ENCODE measurements at places on chromosomes 4 and X.

GRCh38 chr4:188300385-188300784, 161.1 kb downstream of the TRIML1 start:
- DNase-seq = no peak

DNA sequence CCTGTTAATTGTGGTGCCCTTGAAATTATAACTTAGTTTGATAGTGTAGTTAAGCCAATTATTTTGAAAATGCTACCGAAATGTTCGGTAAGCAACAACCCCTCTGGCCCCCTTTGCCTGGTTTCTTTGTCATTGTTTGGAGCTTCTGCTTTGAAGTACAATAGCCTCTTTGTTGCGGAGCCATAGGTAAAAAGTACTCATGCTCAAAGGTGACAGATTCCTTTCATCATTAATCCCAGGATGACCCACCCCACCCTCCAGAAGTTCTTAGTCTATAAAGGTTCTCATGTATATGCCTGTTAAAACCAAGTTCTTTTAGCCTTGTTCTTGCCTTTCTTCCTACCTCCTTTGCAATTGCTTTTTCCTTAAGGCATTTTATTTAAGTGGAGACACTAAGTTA, 42.4 kb upstream of the SMARCAD1 start:
- no peak for DNase-seq

DNA sequence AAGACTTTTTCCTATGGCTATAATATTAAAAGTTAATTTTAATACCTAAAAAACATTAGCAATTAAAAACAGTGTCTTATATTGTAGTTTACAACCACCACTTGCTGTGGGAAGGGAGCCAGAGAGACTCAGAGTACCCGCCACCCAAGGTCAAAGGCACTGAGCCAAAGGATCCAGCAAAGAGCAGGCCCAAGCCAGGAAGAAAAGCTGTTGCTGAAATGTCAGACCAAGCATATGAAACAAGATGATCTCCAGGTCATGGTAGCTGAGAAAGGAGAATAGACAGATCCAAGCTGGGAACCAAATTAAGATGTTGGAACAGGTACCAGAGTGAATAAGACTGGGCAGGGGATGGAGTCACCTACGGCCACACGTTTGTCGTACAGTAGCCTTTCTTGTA, 18.8 kb upstream of the ATOH1 start:
- DNase-seq = no peak

GRCh38 chr4:182896421-182896820, 20.8 kb downstream of the DCTD start:
- no peak for DNase-seq

- no peak for DNase-seq
Observed at GRCh38 chrX:78746496-78746895, 1.0 kb upstream of the LPAR4 start.

DNA sequence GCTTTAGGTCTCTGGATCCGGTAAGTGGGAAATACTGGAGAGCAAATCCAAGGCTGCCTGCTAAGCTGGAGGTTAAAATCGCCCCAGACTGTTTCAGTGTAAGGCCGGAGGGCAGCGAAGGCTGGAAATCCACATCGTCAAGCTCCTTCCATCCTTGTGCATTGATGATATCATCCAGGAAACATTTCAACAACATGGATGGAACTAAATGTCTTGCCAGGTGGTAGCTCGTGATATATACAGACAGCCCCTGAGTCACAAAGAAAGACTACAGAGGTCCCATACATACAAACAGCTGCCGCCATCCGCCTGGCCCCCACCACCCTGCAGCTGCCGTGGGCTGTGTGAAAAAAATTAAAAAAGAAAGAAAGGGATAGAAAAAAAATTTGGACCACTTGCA, 148.9 kb upstream of the RBPJ start:
- DNase-seq = peak; percentile 56

- no peak for DNase-seq
Observed at GRCh38 chr4:128813965-128814364, 4.5 kb downstream of the JADE1 start.

DNA sequence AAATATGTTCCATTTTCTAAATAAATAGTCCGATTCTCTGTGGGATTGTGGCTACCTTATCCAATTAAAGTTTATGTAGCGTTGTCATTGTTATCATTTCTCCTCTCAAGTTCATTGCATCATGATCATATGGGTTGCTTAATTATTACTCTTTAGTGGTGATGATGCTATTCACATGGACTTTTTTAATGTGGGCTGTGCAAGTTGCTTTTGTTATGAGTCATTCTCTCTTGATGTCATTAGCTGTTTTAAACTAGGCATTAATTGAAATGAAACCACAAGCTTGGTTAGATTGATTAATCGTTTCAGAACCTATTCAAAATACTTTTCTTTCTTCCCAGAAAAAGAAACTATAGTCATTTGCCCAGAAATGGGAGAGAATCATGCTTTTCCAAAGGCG, 38.2 kb downstream of the NHS start:
- peak; percentile 78 for DNase-seq

GRCh38 chrX:121562616-121563015, 515.2 kb downstream of the GLUD2 start:
- no peak for DNase-seq

GRCh38 chr4:7227008-7227407, 34.7 kb downstream of the SORCS2 start:
- DNase-seq = no peak

- no peak for DNase-seq
Observed at GRCh38 chr4:67581913-67582312, 23.4 kb downstream of the STAP1 start.

- peak; percentile 100 for DNase-seq
Observed at GRCh38 chr4:48909697-48910096, 3.1 kb upstream of the OCIAD2 start.

DNA sequence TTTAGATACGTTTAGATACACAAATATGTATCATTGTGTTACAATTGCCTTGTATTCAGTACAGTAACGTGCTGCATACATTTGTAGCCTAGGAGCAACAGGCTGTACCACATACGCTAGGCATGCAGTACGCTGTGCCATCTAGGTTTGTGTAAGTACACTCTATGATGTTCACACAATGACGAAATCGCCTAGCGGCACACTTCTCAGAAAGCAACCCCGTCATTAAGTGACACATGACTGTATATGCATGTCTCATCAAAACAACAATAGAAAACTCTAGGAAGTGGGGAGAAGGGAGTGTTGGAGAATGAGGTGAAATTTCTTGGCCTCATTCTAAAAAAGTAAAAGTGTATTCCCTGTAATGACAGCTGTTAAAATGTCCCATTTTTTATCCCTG, 32.7 kb downstream of the CCDC149 start:
- DNase-seq = peak; percentile 64

DNA sequence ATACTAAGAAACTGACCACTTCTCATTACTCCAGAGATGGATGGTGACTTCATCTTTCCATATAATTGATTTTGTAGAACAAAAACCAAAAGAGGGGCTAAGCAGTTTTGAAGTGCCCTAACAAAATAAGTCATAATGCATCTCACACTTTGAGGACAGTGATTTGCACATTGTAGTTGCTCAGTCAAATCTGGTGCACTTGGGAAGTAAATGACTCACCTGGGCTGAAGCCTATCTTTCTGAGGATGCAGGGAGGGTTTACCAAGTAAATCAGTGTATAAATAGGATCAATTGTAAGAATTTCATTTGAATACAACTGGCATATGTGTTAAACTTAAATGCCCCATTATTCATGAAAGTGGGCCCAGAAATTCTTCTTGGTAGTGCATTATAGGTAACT, 134.2 kb downstream of the DCLK2 start:
- DNase-seq = peak; percentile 36

GRCh38 chr4:55253948-55254593, 92.0 kb upstream of the SRD5A3 start:
- no peak for DNase-seq

DNA sequence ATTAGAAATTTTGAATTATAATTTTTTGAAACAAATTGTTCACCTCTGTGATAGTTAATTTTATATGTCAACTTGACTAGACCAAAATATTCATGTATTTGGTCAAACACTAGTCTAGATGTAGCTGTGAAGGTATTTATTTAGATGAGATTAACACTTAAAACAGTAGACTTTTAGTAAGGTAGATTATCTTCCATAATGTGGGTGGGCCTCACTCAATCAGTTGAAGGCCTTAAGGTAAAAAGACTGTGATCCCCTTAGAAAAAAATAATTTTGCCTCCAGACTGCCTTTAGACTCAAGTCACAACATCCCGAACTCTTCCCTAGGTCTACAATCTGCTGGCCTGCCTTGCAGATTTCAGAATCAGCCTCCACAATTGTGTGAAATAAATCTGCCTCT, 177.3 kb upstream of the PABPC5 start:
- no peak for DNase-seq

DNA sequence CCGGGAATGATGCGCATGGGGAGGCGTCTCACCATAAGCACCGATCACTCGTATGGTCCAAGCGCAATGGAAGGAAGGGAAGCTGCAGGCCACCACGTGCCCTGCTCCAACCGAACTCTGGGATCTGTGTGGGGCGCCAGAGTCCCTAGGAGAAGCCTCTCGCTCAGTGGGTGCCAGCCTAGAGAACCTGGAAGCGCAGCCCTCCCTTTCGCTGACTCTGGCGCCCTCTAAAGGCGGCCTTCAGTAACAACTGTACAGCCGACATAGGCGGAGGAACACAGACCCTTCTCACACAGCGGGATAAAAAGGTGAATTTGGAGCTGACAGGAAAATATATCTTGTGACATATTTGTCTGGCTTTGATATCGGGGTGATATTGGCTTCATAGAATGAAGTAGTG, 76.0 kb downstream of the INTS6L start:
- peak; percentile 38 for DNase-seq

- peak; percentile 61 for DNase-seq
Observed at GRCh38 chr4:78528327-78528726, 23.2 kb upstream of the ANXA3 start.

GRCh38 chr4:100286636-100287035, 96.4 kb upstream of the DDIT4L start:
- DNase-seq = no peak

GRCh38 chr4:23750125-23750524, 139.7 kb downstream of the PPARGC1A start:
- no peak for DNase-seq

DNA sequence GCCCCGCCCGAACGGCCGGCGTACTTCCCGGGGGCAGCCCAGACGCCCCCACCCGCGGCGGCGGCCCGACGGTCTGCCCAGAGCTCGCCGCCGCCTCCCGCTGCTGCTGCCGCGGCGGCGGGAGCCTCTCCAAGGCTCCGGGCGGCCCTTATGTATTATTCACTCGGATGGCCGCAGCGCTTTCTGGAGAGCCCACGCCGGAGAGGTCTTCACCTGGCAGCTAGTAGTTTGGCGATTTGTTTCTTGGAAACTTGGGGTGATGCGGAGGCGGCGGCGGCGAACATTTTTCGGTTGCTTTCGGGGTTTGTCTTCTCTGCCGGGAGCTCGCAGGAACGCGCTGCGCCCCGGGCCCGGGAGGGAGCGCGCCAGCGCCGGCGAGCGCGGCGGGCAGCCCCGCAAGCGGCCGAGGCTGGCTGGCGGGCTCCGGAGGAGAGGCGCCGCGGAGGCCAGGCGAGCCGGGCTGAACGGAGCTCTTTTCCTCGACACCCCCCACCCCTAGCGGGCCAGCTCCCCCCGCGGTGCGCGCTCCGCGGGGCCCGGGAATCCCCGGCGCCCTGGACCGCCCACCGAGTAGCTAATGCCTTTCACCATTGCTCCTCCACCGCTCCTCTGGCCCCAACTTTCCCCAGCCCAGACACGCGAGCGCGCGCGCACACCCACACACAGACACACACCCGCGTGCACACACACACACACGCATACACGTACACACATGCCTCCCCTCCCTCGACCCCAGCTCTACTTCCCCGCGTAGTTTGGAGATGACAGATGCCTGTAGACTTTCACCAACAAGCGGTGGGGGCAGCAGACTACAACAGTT, 113.5 kb downstream of the DHX15 start:
- DNase-seq = peak; percentile 32

DNA sequence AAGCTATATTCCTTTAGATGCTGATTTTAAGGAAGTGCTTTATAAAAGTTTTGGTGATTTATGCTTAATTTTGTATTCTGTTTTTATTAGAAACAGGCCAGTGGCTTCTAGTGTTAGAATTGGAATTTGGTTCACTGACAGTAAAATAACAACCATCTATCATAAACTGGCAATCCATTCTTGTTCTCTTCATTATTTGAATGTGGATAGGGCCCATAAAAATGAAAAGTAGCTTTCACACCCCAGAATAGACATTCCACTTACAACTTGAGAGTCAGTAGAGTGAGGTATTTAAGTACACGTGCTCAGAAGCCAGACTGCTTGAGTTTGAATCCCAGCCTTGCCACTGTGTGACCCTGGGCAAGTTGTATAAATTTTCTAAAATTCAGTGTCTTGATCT, 232.4 kb upstream of the CTSO start:
- DNase-seq = no peak

GRCh38 chr4:77193511-77194102, 36.6 kb downstream of the CCNG2 start:
- no peak for DNase-seq

DNA sequence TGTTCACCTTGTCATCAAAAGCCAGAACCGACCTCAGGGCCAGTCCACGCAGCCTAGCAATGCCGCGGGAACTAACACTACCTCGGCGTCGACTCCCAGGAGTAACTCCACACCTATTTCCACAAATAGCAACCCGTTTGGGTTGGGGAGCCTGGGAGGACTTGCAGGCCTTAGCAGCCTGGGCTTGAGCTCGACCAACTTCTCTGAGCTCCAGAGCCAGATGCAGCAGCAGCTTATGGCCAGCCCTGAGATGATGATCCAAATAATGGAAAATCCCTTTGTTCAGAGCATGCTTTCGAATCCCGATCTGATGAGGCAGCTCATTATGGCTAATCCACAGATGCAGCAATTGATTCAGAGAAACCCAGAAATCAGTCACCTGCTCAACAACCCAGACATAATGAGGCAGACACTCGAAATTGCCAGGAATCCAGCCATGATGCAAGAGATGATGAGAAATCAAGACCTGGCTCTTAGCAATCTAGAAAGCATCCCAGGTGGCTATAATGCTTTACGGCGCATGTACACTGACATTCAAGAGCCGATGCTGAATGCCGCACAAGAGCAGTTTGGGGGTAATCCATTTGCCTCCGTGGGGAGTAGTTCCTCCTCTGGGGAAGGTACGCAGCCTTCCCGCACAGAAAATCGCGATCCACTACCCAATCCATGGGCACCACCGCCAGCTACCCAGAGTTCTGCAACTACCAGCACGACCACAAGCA, 898 bp downstream of the UBQLN2 start:
- DNase-seq = peak; percentile 85

GRCh38 chrX:99588936-99589335, 821.1 kb downstream of the PCDH19 start:
- no peak for DNase-seq

DNA sequence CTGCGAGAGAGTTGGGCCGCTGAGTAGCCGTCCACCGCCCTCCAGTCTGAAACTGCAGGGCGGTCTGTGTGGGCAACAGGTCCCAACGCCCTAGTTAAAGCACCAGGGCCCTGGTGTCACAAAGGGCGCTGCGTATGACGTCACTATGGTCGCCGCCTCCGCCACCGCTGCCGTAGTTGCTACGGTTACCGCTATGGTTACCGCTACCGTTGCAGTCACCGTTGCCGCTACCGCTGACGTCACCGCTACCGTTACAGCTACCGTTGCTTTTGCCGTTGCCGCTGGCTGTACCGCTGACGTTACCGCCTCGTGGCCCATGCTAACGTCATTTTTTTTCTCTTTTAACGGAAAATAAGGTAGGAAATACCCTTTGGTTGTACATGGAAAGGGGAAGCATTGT, at the start of gene PPP1R2C:
TSS of gene PPP1R2C (minus strand) at position 68 of the 400 bp plus-strand sequence. CDS start 84 bp downstream, outside the sequence.
- no peak for DNase-seq

GRCh38 chrX:43677993-43678392, 21.9 kb downstream of the MAOA start:
- DNase-seq = no peak

GRCh38 chr4:169854090-169854489, 96.3 kb upstream of the HPF1 start:
- peak; percentile 18 for DNase-seq

- no peak for DNase-seq
Observed at GRCh38 chrX:132058975-132059374, 35.9 kb downstream of the STK26 start.
